ENCODE measurements at places on chromosomes 7 and 10.

DNA sequence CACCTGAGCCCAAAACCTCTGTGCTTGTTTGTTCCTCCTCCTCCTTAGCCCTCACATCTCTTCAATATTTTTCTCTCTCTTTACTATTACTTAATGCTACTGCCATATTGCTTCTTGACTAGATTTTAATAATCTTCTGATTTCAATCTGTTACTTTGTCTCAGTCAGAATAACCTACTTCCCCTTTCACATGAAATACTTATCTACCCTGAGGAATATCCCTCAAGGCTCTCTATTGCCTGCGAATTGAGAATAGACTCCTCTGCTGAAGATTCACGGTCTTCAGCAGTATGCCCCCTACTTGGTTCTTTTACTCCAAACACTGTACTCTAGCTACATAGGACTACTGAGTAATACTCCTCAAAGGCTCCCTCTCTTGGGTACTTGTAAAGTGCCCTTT is 430.3 kb downstream of the AUTS2 start:
- no peak for DNase-seq

- DNase-seq, result no peak
Observed at GRCh38 chr10:27659786-27660185, 85.8 kb downstream of the MKX start.

- no peak for DNase-seq
Observed at GRCh38 chr10:51090190-51090589, 15.9 kb downstream of the PRKG1 start.

DNA sequence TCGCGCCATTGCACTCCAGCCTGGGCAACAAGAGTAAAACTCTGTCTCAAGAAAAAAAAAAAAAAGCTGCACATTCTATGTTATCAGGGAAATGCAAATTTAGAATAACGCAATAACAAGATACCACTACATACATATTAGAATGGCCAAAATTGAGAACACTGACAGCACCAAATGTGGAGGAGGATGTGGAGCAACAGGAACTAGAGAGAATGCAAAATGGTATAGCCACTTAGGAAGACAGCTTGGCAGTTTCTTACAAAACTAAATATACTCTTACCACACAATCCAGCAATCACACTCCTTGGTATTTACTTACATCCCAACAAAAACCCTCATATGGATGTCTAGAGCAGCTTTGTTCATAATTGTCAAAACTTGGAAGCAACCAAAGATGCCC is 76.8 kb downstream of the ALOX5 start:
- DNase-seq, result no peak

DNA sequence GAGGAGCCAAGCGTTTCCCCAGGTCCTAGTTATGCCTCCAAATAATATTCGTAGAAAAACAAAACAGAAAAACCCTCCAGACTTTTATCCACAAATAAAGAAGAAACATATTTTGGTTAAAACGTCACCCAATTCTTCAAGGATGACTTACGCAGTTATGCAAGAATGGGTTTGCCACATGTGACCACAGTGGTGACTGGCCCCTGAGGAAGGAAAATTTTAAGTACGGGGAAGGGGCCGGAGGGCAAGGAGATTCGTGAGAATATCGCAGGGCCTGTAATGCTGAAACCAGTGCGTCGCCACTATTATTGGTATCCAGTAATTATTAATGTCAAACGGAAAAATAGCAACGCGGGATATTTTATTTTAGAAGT is 537 bp upstream of the MRPS24 start:
- DNase-seq, result no peak

- DNase-seq, result no peak
Observed at GRCh38 chr10:11270858-11271179, 253.1 kb downstream of the CELF2 start.

DNA sequence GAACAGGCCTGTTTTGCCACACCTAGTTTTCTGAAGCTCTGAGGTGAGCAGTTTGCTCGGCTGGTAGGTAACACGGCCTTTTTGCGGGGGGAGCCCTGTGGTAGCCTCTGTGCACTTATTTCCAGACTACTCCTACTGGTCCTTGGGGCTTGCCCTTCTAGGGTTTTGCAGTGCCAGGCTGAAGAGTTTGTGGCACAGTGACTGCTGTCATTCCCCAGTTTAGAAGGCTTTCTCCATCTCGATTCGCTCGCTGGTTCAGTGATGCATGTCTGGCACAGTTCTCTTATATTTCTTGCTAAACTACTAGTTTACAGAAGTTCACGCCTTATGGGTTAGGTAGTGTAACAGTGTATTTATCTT is 711 bp downstream of the KIF20B start:
- DNase-seq, result no peak

GRCh38 chr7:39130857-39131526 is 153.3 kb downstream of the POU6F2 start:
- no peak for DNase-seq

- no peak for DNase-seq
Observed at GRCh38 chr7:132255898-132256297, 320.4 kb downstream of the PLXNA4 start.

- DNase-seq, result no peak
Observed at GRCh38 chr7:139328375-139328774, 12.8 kb upstream of the FMC1 start.

- no peak for DNase-seq
Observed at GRCh38 chr7:28900311-28900710, 57.8 kb downstream of the TRIL start.

DNA sequence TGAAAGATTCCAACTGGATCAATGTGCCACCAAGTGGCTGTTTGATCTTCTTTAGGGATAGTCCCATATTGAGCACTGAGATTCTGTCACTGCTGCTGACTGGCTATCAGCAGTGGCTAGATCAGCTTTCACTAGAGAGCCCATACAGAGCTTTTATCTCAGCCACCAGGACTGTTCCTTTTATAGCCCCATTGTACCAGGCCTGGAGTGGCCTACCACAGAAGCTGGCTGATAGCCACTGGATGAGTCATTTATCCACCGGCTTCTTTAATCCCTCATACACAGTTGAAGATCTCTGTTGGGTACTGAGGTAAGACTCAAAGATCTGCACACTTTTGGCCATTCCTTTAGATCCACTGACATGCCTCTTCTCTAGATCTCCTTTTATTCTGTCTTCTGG is 1101.1 kb downstream of the SORCS3 start:
- no peak for DNase-seq

GRCh38 chr10:62014510-62014909 is 113.0 kb downstream of the ARID5B start:
- no peak for DNase-seq

DNA sequence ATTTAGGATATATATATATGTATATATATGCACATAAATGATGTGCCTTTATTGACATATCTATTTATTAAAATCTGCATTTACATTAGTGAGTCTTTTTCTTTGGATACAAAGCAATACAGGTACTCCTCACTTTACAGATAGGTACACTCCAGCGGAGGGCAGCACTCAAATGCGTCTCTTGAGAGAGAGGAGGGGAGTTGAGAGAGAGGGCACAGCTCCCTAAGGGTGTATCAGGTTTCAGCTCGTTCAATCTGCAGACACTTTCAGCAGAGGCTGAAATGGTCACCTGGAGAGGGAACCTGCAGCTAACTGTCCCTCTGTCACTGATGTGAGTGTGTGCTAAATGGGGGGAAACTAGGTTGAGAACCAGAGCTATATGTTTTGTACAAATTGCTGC is 21.5 kb downstream of the C10orf53 start:
- DNase-seq, result no peak

DNA sequence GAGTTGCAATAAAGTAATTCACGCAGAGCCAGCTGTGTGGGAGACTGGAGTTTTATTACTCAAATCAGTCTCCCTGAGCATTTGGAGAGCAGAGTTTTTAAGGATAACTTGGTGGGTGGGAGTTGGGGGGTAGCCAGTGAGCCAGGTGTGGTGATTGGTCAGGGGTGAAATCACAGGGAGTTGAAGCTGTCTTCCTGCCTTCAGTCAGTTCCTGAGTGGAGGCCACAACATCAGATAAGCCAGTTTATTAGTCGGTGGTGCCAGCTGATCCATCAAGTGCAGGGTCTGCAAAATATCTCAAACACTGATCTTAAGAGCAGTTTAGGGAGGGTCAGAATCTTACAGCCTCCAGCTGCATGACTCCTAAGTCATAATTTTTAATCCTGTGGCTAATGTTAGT is 3.3 kb upstream of the CYP51A1 start:
- DNase-seq, result no peak

GRCh38 chr7:55884321-55884720 is 2.9 kb upstream of the ZNF713 start:
- no peak for DNase-seq

DNA sequence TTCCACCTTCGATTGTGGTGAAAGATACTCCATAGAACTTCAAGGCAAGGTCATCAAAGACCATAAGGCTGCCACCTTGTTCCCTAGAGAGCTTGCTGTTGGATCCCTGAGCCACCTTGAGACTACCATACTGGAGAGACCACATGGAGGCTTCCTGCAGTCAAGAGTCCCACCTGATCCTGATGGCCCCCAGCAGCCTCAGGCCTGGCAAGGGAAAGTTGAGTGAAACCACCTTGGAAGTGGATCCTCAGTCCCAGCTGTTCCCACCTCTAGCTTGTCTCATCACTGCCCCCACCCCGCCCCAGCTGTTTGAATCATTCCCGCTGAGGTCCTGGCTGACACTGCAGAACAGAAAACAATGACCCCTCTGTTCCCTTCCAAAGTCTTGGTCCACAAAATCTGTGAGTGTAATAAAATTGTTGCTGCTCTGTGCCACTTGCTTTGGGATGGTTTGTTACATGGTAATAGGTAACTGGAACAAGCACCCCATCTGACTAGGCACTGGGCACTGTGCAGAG is 32.0 kb downstream of the PRLHR start:
- DNase-seq, result no peak

DNA sequence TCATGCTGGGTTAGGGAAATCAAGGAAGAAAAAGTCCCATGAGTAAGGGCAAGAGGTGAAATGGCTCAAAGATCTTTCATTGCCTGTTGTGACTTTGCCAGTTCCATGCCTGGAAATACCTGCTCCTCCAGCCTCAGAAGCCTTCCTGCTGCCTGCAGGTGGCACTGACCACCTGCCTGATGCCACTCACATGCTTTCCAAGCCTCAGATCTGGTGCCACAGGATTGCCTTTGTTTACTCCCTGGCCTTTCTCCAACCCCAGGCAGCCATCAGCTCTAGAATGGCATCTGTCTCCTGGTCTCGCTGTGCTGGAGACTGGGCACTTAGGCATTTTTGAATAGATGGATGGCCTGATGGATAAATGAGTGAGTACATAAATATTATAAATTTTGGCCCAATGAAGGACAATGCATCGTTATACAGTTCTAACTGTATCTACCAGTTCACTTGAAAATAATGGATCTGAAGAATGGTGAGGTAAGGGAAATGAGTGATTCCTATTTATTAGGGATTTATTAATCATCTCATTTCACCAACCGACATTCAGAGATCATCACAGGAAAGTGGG is 657.2 kb downstream of the INHBA start:
- DNase-seq, result no peak

Measured in stimulated activated naive CD4-positive, alpha-beta T cell (primary cell).